Thymus (tissue), 14 donors: ENCODE measurements at places on chromosomes 6 and 20.

DNA sequence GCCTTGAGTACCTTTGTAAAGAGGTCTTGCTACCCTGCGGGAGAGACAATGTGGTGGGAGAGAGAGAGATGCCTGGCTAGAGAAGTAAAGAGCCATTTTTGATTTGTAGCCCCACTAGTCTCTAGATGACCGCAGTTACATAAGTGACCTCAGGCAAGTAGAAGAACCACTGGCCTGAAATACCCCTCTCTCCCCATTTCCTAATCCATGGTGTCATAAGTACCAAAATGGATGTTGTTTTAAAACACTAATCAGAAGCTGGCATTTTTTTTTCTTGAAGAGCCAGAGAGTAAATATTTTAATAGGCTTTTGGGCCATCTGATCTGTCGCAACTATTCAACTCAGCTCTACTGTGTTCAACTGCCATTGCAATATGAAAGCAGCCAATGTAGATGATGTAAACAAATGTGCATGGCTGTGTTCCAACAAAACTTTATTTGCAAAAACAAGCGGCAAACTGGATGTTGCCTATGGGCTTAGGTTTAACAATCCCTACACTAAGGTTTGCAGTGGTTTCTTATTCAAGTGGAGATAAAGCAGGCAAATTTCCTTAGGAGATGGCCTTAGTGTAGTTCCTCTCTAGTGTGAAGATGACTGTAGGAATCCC, 36.5 kb downstream of the RARS2 start:
- no peak overlapping the region for H3K4me3 ChIP-seq
- H3K36me3 ChIP-seq: peaks cover 8% of the 10 kb centered on the region
- no peak overlapping the region for H3K27ac ChIP-seq

DNA sequence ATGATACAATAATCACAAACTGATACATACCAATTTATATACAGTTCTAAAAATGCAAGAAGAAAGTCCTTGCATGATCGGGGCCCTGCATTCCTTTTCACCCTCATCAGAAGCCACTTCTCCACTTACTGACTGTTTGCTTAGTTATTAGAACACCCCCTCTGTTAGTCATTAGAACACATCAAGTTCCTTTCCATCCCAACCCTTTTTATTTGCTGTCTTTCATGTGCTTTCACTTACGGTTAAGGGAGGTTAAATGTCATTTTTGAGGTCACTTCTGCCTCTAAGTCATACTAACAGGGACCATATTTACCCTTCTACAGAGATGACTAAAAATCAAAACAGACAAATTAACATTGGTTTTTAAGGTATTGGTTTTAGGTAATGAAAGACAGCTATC, 149.1 kb downstream of the LMBRD1 start:
- no peak for DNase-seq
- no peaks in the 10 kb centered on the region for H3K27me3 ChIP-seq

DNA sequence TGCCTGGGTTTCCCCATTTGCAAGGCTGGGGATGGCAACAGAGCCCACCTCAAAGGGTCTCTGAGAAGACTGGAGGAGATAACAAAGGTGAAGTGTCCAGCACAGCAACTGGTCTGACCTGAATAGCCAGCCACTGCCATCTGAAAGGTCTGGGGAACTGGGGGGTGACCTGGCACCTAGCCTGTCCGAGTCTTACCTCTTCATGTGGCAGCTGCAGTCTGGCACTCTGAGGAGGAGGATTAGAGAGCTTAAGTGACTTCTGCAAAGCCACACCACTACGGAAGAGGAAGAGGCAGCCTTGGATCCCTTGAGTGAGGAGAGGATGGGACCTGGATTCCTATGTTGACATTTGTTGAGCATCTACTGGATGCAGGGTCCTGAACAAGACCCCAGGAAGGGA, 22.2 kb downstream of the C20orf203 start:
- peak overlapping the region; percentile 43 for H3K27ac ChIP-seq
- no peaks in the 10 kb centered on the region for H3K27me3 ChIP-seq
- H3K36me3 ChIP-seq: no peaks in the 10 kb centered on the region
- H3K4me3 ChIP-seq: no peak overlapping the region
- H3K4me1 ChIP-seq: peaks cover 32% of the 10 kb centered on the region

DNA sequence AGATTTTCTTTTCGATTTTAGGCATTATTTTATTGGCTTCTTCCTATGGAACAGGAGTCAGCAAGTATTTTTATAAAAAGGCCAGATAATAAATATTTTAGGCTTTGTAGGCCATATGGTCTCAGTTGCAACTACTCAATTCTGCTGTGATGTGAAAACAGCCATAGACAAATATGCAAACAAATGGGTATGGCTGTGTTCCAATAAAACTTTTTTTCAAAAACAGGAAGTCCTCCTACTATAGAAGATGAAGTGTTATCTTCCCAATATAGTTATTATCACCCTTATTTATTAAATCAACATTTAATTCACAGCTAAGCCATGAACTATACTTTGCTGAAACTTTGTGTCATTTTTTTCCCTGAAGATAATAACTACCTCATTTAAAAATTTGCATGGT, 57.2 kb downstream of the CHD6 start:
- no peak for DNase-seq
- H3K4me1 ChIP-seq: no peaks in the 10 kb centered on the region
- no peak overlapping the region for H3K27ac ChIP-seq
